ENCODE measurements at places on chromosomes 7 and 10. TPM values are rescaled to one million over a fixed set of nuclear protein-coding genes. Genes with fewer than 3 reads are reported as not detected.

SEMA3D gene
- total RNA-seq = 0.10 TPM

HTR5A gene
- total RNA-seq = not detected

BHLHA15 gene
- 0.71 TPM for total RNA-seq

HTRA1 gene
- total RNA-seq = 64.4 TPM

CDC14C gene
- total RNA-seq = not detected

CAV2 gene
- 188 TPM for total RNA-seq

OR2A1 gene
- total RNA-seq = not detected

ECHDC3 gene
- 9.4 TPM for total RNA-seq

VIPR2 gene
- not detected for total RNA-seq

Data from A549 treated with Mapracorat at 1 μM for 4 hours (cell line).